Right cardiac atrium (tissue), 5 donors: ENCODE measurements at places on chromosomes 3 and 15. TPM values are rescaled to one million over a fixed set of nuclear protein-coding genes. Genes with fewer than 3 reads are reported as not detected.

TSPAN3 gene
- 124 TPM for total RNA-seq

GRCh38 chr3:184008161-184008560, 9.5 kb downstream of the ABCC5 start:
- DNase-seq, result no peak

UROC1 gene
- total RNA-seq, result not detected

ADAMTSL3 gene
- 46.9 TPM for total RNA-seq

FETUB gene
- not detected for total RNA-seq

DNA sequence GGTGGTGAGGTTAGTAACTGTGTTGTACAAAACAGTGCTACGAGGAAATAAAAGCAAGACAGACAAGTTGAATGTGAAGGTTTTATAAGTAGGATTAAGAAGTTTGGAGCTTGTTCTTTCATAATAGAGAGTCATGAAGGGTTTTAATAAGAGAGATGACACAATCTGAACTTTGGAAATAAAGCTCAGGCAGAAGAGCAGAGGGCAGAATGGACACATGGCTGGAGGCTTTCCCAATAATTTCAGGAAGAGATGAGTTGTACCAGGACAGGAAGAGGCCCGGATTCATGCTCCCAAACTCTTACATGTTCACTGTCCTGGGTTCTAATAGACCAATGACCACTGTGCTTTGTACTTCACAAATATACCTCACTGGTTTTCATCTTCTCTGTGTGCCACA, 194.8 kb downstream of the SLC9A9 start:
- no peak for DNase-seq
